ENCODE measurements at places on chromosomes 7 and 10.

- DNase-seq = no peak
Measured at GRCh38 chr7:121500360-121501058, 104.4 kb upstream of the FAM3C start.

- DNase-seq = no peak
Measured at GRCh38 chr7:107103369-107103768, 58.9 kb downstream of the PRKAR2B start.

- DNase-seq = no peak
Measured at GRCh38 chr7:56097700-56098099, 4.9 kb upstream of the PHKG1 start.

GRCh38 chr10:80599424-80599847 lies 61.7 kb downstream of the SH2D4B start:
- DNase-seq = no peak

GRCh38 chr10:55091691-55092328 lies 290.8 kb upstream of the PCDH15 start:
- no peak for DNase-seq

GRCh38 chr7:12222889-12223579 lies 11.9 kb downstream of the TMEM106B start:
- DNase-seq = no peak

- no peak for DNase-seq
Measured at GRCh38 chr10:132298038-132298881, 9.5 kb downstream of the STK32C start.

DNA sequence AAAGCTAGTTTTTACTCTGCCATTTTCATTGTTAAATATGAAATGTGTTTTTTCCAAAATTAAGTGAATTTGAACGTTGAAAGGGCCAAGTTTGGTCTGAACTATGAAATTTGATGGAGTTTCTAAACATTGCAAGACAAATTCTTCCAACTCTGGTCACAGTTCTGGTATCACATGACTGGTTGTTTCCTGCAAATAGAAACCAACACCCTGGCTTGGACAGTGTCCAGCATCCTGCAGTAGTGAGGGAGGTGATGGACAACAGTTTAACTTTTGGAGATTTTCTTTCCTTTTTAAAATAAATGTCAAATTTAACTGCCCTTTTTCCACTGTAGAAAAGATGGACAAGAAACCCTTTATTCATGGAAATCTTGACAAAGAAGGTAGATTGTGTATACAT lies 54.8 kb upstream of the AGBL3 start:
- DNase-seq = no peak

- DNase-seq = no peak
Measured at GRCh38 chr10:101758858-101759257, 17.1 kb downstream of the FGF8 start.

DNA sequence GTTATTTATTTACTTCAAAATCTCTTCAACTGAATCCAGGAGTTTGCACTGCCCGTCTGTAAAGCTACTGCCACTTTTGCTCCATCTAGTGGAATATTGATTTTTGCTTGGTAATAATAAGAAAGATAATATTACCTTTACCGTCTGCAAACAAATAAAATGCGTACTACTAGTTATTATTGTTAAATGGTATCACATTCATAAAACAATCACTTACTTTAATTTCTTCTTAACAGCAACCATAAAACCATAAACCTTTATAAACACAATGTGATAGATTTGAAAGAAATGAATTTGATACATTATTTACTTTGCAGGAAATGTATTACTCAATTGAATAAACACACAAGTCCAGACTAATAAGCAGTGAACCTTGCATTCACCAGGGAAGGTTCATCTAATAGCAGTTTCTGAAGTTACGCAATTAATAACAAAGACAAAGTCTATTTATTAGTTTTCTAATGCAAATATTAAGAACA lies 6.4 kb downstream of the AGMO start:
- no peak for DNase-seq

DNA sequence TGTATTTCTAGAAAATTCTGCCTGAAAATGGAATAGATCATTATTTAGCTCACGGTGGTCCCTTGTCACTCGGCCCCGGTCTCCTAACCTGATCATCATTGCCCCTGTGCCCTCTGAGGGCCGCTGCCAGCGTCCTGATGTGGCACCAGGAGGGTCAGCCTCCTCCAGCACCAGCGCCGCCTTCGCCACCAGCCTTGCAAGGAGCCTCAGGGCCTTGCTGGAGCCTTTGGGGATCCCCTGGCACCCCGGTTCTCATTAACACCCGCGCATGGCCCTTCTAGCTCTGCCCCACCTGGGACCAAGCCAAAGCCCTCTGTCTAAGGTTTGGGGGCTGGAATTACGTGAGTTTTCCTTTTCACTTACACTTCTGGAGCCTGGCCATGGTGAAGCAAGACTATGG lies 282.5 kb upstream of the ADARB2 start:
- DNase-seq = no peak

- no peak for DNase-seq
Measured at GRCh38 chr7:103123529-103123928, 25.4 kb downstream of the NAPEPLD start.

- no peak for DNase-seq
Measured at GRCh38 chr10:96122824-96123223, 7.3 kb upstream of the ZNF518A start.

GRCh38 chr10:69004821-69005220 lies 16.2 kb downstream of the KIFBP start:
- no peak for DNase-seq

GRCh38 chr10:15320522-15321203 lies 50.4 kb downstream of the FAM171A1 start:
- DNase-seq = no peak

GRCh38 chr7:22049766-22050500 lies 104.2 kb upstream of the CDCA7L start:
- no peak for DNase-seq

DNA sequence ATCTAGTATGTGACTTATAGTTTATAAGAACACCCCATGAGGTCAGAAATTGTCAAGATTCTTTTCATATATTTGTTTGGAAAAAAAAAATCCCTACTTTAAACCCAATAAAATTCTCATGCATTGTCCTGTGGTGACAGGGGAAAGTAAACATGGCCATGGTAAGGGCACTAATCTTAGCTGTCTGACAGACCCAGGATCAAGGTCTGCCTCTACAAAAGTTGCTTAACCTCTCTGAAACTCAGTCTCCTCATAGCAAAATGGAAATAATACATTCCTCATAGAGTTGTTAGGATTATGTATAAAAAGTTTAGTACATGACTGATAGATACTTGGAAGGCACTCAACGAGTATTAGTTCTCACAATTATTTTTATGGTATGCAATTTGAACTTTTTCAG lies 22.3 kb upstream of the AKAP9 start:
- DNase-seq = no peak

DNA sequence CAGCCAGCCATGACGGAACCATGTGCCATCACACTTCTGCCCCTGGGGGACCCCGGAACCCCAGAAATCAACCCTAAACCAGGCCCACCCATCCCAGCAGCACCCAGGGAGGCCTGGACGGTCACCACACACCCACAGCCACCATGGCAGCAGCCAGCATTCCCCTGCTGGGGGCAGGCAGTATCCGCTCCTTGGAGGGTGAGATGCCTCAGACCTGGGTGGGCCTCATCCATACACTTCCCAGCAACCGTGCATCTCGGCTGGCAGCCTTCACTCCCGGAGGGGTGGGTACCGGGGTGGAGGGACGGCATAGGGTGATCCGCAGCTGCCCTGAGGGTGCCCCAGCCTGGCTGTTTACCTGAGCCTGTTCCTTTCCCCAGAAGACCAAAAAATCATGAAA lies 69.1 kb upstream of the FAM20C start:
- DNase-seq = no peak

- DNase-seq = no peak
Measured at GRCh38 chr10:73039635-73040034, 57.0 kb downstream of the P4HA1 start.

DNA sequence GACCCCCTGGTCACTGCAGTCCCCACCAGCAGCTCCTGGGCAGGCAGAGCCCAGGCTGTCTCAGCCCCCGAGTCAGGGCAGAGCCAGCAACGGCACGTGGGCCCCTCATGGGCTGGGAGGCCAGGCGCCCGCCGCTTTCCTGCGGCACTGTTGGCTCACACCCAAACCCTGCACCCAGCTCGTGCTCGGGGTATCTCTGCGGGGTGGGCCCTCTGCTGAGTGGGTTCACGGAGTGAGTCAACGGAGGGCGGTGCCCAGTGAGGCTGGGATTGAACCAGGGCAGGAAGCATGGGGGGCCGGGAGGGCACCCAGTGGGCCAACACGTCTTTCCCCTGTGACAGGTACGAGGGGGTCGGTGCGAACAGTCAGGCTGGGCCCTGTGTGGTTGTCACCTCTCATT lies 28.9 kb downstream of the ADAP1 start:
- DNase-seq = no peak

DNA sequence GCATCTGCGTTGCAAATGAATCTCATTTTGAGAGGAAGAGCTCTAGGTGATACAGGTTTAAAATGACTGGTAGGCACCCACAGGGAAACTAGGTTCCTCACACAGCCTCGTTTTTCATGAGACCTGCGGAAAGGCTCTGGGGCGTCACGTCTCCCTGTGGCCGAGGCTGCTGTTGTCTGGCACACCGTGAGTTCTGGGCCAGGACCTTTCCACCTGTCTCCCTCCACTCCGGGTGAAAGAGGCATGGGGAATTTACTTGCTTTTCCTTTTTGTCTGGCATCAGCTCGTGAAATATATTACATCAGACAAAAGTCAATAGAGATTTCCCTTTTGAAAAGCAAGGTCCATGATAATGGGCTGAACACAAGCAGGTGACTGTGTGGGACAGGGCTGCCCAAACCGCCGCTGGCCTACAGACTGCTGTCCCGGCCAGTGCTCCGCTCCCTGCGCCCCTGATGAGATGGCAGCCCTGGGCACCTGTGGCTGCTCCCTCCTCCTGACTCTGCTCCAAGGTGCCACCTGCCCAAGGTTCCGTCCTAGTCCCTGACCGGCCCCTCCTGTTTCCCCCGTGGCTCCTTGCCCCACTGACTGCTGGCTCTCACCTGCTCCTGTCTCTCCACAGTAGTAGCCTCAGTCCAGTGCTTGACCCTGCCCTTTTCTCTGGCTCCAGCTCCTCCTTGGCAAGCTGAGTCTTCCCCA lies 109.6 kb downstream of the NKX6-2 start:
- no peak for DNase-seq

- no peak for DNase-seq
Measured at GRCh38 chr10:132687181-132687892, 98.6 kb downstream of the NKX6-2 start.

GRCh38 chr7:157436763-157437480 lies 100.1 kb downstream of the DNAJB6 start:
- no peak for DNase-seq

DNA sequence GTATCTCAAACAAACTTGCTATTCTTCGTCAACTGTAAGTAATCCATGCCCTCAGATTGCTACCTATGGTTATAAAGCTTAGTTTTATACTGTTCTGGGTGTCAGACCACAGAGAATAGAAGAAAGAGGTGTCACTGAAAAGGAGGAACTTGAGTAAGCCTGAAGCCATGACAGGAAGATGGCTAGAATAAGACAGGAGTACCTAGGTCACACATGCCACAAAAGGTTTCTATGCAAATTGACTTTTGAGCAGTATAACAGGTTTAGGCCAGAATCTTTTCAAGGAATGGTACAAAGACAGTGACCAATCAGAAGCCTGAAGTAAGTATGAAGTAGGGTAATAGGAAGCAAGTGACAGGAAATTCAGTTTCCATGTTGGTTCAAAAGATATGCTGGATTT lies 23.5 kb downstream of the FBXW4 start:
- DNase-seq = no peak

DNA sequence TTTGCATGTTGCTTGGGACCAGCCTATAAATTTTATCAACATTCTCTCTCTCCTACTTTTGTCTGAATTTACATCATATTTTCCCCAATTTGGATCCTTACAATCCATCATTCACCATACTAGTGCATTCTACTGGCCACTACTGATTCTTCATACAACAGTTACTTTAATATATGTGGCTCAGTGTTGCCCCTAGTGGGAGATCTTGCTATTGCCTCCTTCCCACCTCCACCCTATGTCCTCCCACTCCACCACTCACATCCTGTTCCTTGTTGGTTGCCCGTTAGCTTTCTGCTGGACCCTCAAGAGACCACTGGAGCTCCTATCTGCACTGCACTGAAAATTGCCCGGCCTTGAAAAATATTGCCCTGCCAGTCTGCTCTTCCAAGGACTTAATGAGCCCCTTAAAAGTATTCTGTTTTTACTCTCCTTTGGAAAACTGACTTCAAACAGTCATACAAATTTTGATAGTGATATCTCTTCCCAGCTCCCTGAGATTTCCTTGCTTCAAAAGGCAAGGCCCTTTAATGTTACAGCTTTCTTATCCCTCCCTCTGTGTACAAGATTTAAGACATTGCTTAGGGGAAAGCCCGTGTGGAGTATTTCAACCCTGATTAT lies 243.2 kb upstream of the TMEM229A start:
- no peak for DNase-seq

DNA sequence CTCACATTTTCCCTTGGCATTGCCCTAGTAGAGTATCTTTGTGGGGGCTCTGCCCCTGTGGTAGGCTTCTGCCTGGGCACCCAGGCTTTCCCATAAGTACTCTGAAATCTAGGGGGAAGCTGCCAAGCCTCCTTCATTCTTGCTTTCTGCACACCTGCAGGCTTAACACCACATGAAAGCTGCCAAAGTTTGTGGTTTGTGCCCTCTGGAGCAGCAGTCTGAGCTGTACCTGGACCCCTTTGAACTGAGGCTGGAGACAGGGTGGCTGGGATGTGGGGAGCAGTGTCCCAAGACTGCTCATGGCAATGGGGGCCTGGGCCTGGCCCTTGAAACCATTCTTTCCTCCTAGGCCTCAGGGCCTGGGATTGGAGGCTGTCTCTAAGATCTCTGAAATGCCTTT lies 35.0 kb upstream of the TMEM273 start:
- no peak for DNase-seq

- no peak for DNase-seq
Measured at GRCh38 chr10:130611239-130611638, 475.0 kb downstream of the GLRX3 start.

DNA sequence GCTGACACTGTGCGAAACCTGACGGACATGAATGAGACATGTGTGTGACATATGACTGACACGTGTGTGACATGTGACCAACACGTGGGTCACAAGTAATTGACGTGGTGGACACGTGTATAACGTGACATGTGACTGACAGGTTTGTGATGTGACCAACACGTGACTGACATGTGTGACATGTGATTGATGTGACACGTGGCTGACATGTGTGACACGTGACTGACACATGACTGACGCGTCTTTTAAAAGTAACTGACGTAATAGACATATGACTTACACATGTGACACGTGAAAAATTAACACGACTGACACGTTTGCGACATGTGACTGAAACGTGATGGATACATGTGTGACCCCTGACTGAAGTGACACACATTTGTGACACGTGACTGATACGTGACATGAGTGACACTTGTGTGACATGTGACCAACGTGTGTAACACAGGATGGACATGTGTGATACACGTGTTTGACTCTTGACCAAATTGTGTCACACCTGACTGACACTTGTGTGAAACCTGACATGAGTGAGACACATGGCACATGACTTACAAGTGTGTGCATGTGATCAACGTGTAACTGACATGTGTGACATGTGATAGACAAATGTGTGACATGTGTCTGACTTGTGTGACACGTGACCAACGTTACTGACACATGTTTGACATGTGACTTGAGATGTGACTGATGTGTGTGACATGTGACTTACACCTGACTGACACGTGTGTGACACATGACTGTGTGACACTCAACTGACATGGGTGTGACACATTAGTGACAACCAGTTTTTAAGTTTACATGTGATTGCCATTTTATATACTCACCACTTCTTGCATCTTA lies 56.9 kb downstream of the ZNF92 start:
- DNase-seq = no peak

GRCh38 chr10:95500097-95500496 lies 61.1 kb downstream of the SORBS1 start:
- DNase-seq = no peak

GRCh38 chr10:62811159-62811875 lies 4.8 kb downstream of the EGR2 start:
- no peak for DNase-seq
